ENCODE measurements at places on chromosomes 3 and 15.

DNA sequence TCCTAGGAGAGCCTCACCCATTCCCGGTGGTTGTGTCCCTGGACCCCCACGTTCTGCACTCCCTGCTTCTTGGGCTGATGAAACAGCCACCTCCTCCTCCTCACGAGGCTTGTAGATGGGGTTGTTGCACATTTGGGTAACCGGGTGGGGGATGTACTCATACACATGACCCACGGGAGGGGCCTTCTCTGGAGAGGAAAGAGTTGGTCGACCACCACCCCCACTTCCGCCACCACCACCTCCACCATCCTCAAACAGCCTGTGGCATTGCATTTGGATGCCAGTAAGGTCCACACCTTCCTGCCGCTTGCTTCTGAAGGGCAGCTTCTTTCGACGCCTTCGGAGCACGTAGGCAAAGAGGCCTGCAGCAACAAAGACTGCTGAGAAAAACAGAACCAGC lies 7.7 kb downstream of the SLITRK3 start:
- no peak for DNase-seq

DNA sequence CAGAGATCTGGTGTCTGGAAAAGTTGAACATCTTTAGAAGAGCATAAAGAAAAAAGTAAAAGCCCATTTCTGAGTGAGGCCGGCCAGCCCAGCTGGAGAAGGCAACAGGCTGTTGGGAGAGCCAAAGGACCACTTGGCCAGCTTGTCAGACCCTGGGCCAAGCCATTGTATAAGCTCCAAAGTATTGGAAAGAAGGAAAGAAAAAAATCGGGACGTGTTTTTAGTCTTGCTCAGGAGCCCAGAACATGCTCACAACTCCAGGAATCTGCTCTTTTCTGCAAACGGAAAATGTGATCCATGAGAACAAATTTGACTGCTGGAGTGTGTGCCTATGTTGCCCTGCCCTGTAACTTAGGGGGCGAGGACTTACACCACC lies 10.4 kb upstream of the CLPX start:
- DNase-seq, result no peak

- DNase-seq, result no peak
Observed at GRCh38 chr3:118912188-118912587, 122.5 kb downstream of the IGSF11 start.

- DNase-seq, result no peak
Observed at GRCh38 chr3:139935016-139935865, at the start of gene CLSTN2. TSS of gene CLSTN2 (plus strand) at chr3:139935185.

DNA sequence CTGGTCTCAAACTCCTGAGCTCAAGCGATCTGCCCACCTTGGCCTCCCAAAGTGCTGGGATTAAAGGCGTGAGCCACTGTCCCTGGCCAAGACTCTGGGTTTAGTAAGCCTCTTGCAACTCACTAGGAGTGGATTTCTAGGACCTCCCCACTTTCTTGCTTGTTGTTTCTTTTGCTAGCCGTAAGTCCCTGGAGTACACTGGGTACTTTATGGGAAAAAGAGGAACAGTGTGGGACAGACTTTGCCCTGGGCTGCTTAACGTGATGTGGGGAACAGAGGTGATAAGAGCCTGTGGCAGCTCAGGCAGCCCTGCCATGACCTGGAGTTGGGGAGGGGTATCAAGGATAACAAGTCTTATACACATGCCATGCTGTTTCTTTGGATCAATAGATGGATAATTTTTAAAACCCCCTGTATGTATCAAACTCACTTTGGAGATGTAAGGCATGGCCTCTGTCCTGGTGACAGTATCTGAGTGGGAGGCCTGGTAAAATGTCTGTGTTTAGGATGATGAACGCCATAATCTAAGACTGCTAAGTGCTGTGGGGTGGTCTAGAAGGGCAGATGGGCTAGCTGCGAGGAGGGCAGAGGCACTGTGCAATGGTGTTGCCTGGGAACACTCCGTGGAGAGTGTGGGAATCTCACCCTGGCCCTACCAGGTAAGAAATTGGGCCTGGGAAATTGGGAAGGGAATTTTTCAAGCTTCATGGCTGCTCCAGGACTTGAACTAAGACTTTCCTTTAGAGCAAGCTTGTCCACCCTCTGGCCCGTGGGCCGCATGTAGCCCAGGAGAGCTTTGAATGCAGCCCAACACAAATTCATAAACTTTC lies 54.8 kb downstream of the SMAD3 start:
- no peak for DNase-seq

GRCh38 chr15:66502491-66502890 lies 2.2 kb downstream of the RPL4 start:
- DNase-seq, result no peak

DNA sequence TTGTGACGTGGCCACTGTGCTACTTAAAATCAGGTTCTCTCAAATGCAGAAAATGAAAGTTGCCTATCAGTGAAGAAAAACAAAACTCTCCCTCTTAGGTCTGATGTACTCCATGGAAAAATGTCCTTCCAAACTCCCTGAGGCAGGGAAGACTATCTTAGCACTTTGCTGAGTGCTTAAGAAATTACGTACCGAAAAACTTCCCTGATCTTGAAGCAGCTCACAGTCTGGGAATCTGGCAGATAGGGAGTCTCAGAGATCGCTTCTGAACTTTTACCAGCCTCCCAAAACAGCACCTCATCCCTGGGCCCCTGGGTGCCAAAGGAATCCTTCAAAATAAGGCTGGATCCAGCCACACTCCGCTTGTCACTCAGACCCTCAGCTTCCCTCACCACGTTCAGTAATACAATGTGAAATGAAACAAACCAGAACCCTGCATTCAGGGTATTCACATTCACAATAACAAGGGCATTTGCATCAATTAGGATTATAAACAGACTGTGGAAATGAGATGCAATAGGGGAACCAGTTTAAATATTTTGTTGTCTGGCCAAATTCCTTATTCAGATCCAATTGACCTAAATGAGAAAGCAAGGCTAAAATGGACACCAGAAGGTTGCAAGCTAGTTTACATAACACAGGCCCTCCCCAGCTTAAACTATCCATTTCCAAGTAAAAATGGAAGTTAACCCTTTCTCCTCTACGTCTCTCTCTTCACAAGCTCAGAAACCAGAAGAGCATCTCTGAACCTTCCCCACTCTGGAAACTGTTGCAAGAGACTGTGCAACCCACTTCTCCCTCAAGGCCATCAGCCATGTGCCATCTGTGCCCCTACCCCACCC lies 20.9 kb downstream of the OSBPL10 start:
- DNase-seq, result no peak

GRCh38 chr3:64098670-64099069 lies 75.4 kb upstream of the PSMD6 start:
- no peak for DNase-seq

GRCh38 chr3:186708983-186709679 lies 8.0 kb upstream of the KNG1 start:
- DNase-seq, result no peak

DNA sequence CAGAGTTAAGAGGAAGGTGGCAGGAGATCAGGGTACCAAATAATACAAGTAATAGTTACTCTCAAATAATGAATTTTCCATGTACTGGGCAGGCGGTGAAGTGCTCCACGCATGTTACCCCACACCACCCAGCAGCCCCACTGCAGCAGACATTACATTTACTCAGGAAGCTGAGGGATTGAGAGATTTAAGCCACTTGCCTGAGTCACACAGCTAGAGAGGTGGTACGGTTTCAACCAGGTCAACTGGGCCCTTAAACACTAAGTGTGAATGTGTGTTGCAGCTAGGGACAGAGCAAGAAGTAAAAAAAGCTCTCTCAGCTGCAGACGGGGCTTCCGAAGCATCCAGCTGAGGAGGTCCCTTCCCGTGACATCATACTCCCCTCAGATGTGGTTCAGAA lies 91.3 kb downstream of the PRICKLE2 start:
- DNase-seq, result no peak
